ENCODE measurements at places on chromosomes 2 and 18. TPM values are rescaled to one million over a fixed set of nuclear protein-coding genes. Genes with fewer than 3 reads are reported as not detected.

GRCh38 chr2:72157871-72158771 is 10.5 kb upstream of the CYP26B1 start:
- no peak for DNase-seq

DNA sequence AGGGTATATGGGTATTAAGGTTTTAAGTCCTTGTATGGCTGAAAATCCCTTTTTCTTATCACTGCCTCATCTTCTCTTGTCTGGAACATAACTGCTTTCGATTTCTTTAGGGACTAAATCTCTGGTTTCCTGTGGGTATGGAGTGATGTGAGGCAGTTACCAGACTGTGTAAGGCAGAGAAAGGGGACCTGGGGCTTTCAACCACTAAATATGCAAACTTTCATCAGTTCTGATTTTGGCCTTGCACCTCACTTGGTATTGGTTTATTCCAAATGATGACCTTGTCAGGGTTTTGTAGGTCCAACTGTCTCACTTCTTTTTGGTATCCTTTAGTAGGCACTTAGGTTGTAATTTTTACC is 9.3 kb downstream of the MAP4K4 start:
- DNase-seq = no peak

DNA sequence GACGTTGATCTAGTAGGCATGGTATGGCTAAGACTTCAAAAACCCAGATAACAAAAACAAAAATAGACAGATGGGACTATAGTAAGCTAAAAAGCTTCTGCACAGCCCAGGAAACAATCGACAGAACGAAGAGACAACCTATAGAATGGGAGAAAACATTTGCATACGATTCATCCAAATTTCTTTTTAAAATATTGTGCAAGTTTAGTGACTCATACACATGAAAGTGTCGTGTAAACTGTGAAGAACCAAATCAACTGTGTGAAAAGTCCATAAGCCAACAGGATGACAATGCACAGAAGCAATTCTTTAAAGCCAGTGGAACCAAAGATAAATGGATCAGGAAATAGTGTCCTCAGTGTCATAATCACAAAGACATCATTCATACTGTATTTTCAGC is 671.1 kb downstream of the RNF144A start:
- no peak for DNase-seq

GRCh38 chr2:32680942-32681341 is 53.1 kb downstream of the TTC27 start:
- DNase-seq = no peak

HOXD13 gene
- total RNA-seq = not detected

XPO1 gene
- total RNA-seq = 301 TPM

SCN3A gene
- total RNA-seq = not detected

IL36B gene
- total RNA-seq = not detected

LONRF2 gene
- not detected for total RNA-seq

All from HepG2 (cell line).